Stimulated activated CD4-positive, alpha-beta T cell treated with anti-CD3 and anti-CD28 coated beads, Interleukin-4, amount 100 ng/mL, for 48 hours (primary cell): ENCODE measurements at places on chromosomes 12 and 14.

DNA sequence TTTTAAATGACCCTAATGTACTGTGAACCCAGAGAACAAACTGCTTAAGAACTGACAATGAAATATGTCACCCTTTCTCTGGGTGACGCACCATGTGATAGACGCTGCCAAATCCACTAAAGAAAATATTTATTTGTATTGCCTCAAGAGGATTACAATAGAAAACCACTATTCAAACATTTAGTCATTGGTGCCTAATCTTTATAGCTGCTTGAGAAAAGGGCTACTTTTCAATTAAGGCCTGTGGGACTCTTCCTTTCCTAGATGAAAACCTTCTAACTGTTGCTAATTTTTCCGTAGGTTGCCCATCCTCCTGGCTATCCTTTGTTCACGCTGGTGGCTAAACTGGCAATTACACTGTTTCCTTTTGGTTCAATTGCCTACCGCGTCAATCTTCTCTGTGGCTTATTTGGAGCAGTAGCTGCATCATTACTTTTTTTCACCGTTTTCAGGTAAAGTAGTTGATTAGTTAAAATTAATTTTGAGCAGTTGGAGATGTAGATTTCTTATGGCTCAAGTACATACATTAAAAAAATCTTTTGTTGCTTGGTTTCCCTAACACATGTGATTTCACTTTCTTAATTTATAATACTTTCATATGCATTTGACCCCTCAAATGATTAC, 6.0 kb downstream of the TMEM260 start:
- DNase-seq: no peak

DNA sequence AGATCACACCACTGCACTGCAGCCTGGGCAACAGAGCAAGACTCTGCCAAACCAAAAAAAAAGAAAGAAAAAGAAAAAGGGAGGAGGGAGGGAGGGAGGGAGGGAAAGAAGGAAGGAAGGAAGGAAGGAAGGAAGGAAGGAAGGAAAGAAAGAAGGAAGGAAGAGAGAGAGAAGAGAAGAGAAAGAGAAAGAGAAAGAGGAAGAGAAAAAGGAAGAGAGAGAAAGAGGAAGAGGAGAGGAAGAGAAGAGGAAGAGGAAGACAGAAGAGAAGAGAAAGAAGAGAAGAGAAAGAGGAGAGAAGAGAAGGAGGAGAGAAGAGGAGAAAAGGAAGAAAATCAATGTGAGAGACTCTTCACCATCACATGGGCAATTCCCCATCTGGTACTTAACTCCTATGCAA, 57.6 kb upstream of the CRACR2A start:
- no peak for DNase-seq

DNA sequence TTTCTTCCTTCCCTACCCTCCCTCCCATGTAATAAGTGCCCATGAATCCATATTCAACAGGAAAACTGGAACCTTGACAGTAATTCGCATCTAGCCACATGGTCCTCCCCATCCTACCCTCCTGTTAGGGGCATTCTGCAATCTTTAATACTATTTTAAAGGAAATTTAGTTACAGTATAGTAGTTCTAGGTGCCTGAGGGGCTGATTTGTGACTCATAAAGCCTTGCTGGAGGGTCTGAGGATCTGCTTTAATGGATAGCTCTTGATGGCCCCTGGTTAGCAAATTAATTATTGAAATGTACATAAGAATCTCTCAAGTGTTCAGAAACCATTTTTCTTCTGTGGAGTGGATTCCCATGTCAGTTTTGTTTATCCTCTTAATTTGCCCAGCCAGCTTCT, 54.1 kb downstream of the ESRRB start:
- no peak for DNase-seq

GRCh38 chr12:90974286-90974685, 19.3 kb upstream of the CCER1 start:
- no peak for DNase-seq

DNA sequence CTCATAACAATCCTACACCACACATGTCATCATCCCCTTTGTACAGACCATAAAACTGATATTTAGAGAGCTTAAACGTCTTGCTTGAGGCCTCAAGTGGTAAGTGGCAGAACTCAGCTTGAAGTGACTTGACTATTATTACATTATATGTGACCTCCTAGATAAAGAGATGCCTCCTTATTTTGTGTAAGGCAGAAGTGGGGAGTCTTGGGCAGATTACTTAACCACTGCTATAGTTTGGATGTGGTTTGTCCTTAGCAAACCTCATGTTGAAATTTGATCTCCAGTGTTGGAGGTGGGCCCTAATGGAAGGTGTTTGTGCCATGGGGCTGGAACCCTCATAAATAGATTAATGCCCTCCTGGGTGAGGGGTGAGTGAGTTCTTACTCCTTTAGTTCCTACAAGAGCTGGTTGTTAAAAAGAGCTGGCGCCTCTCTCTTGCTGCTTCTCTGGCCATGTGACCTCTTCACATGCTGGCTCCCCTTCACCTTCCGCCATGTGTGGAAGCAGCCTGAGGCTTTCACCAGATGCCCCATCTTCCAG, 37.4 kb downstream of the RCOR1 start:
- no peak for DNase-seq

DNA sequence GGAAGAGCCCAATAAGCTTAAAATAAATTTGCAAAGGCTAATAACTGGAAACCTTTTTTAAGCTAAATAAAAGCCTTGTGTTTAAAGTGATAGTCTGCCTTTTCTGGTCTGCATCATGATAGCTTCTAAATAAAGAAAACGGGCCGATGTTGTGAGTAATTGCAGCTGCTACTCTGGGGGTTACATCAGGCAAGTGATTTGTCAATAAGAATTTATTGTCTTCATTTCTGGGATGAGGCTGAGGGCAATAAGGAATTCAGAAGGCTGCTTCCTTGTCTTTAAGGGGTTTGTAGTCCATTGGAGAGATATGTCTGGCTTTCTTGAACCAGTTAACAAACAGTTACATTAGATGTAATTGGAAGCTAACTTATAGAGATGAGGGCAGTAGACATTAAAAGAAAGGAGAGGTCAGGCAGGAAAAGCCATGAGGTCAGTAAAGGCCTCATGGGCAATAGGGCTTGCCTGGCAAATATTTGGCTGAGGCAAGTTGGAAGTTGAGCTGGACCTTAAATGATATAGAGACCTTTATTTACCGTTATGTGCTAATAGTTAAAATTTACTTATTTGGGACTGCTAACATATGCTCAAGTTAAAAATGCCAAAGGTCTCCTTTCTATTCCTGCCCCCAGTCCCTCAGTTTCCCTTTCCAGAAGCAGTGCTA, 85.0 kb downstream of the CRADD start:
- DNase-seq: no peak

DNA sequence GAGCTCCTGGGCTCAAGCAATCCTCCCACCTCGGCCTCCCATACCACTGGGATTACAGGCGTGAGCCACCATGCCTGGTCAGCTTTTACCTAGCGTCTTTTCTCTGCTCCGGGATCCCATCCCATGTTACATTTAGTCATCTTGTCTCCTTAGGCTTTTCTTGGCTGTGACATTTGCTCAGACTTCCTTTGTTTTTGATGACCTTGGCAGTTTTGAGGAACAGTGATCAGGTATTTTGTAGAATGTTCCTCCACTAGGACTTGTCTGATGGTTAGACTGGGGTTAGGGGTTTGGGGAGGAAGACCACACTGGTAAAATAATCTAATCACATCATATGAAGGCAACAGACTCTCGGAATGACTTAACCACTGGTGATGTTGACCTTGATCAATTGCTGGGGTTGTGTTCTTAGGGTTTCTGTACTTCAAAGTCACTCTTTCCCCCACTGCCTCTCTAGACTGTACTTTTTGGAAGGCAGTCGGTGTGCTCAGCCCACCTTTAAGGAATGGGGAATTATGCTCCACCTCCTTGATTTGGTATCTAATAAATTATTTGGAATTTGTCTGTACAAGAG, 48.4 kb downstream of the RIN3 start:
- no peak for DNase-seq

DNA sequence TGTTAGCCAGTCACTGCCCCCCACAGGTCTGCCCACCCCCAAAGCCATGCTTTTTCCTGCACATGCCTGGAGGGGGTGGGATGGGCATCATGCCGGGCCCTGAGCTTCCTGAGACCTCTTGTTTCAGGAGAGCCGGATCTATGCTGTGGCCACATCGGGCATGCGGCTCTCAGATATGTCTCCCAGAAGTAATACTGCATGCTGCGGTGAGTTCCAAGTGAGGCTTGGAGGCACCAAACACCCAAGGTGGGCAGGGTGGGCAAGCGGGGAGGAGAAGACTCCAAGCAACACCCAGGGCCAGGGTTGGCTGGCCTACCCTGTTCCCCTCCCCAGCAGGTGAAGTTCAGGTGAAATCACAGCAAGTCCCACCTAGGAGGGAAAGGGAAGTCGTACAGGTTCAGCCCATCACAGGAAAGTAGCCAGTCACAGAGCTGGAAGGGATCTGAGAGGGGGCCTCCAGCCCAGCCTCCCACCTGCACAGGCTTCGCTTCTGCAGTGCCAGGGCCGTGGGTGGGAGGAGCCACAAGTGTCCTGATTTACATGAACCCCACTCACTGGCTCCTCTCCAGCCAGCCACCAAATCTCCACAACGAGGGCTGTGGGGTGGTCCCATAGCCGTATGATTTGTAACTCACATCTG, 30.9 kb downstream of the PIGH start:
- no peak for DNase-seq

- DNase-seq: peak; percentile 19
Observed at GRCh38 chr12:62260733-62261683, 804 bp downstream of the USP15 start.
